ENCODE measurements at places on chromosomes 2 and 18.

DNA sequence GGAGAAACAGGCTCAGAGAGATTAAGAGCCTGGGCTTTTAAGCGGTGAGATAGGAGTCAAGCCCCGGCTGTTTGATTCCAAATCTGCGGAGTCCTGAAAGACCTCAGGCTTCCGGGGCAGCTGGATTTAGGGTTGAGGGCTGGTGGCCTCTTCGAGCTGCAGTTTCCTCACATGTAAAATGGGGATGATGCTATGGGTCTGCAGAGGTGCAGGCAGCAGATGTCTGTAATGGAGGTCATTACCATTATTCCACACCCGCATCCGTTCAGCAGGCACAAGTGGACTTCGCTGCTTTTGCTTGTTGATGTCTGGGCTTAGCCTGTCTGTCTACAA, 175.6 kb upstream of the HS6ST1 start:
- no peak for DNase-seq

DNA sequence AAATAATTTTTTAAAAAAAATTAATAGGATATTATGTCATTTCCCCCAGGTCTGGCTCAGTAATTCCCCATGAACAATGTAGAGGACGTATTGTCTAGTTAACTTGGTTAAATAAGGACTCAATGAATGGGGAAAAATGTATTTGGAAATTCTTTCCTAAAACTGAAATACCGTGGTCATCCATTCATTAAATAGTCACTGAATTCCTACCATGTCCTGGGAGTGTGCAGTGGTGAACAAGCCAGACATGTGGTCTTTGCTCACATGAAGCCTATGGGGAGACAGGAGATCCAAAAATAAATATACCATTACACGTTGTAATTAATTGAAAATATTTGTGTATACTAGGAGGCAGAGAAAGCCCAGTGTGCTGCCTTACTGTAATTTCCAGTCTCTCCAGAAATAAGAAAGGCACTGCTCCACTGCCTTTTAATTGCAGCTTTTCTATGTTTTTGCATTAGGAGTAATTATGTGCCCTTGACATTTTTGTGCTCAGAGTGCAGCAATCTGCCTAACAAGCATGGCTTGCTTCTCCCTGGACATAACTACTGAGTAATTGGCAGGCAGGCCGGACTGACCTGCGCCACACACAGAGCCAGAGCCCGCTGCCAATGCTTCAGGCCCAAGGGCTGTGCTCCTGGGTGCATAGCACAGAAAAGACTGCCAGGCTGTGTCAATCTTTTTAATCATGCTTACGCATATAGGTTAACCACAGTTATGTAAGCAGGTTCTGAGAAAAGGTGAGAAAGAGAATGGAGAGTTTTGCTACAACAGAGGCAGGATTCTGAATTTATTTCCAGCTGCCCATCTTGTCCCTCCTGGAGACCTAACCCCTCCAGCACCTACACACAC, 22.2 kb upstream of the TTC39C start:
- DNase-seq, result no peak

DNA sequence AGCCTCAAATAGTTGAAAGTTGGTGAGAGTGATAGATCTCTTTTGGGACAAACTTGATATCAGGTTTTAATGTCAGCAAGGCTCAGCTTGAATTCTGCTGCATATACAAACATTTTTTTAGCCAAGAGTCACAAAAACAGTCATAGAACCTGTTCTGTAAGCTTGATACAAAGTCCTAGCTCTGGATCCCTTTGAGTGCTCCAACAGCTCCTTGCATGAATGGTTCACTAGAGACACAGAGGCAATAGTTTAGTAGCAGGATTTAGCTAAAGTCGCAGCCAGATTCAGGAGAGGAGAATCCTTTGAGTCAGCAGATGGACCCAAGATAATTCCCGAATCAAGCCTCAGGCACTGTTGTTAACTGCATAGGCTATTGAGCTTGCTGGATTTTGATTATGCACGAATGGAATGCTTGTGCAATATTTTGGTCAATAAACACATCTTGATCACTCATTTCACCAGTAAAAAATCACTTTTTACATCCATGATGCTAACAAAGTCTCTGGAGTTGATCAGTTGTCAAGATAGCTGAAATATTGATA, 148.6 kb downstream of the KLHL14 start:
- no peak for DNase-seq

- DNase-seq, result no peak
These were observed 136.8 kb downstream of the SMAD7 start for GRCh38 chr18:48813833-48814489.

- DNase-seq, result no peak
These were observed 440.8 kb upstream of the CDH20 start for GRCh38 chr18:60892441-60892840.

GRCh38 chr2:9271091-9271490, 64.5 kb downstream of the ASAP2 start:
- DNase-seq, result no peak

GRCh38 chr2:240836781-240837467, 16.9 kb upstream of the KIF1A start:
- DNase-seq, result no peak

DNA sequence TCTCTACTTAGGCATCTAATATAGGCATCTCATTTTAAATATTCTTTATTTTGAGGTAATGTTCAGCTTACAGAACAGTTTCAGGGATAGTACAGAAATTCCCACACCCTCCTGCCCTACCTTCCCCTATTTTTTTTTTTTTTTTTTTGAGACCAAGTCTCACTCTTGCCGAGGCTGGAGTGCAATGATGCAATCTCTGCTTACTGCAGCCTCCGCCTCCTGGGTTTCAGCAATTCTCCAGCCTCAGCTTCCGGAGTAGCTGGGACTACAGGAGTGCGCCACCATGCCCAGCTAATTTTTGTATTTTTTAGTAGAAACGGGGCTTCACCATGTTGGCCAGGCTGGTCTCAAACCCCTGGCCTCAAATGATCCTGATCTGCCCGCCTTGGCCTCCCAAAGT, 97.6 kb downstream of the EPB41L5 start:
- DNase-seq, result no peak

- DNase-seq, result no peak
These were observed 56.3 kb downstream of the ASB1 start for GRCh38 chr2:238483021-238483420.

DNA sequence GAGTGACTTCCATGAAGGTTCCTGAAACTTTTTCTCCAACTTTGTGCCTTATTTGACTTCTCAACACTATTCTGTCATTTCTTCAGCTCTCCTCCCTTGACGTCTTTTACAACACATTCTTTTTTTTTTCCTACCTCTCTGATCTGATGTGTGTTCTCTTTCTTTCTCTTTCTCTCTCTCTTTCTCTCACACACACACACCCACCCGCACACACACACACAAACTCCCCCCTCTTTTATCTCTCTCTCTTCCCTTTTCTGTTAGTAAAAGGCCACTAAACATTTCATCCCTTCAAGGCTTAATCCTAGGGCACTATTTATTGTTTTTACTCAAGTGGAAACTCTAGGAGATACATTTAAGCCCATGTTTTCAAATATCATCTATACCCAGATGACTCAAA, 107.8 kb upstream of the CNTNAP5 start:
- DNase-seq, result no peak

Data from A549 (cell line).